ENCODE measurements at places on chromosomes 12 and 14.

DNA sequence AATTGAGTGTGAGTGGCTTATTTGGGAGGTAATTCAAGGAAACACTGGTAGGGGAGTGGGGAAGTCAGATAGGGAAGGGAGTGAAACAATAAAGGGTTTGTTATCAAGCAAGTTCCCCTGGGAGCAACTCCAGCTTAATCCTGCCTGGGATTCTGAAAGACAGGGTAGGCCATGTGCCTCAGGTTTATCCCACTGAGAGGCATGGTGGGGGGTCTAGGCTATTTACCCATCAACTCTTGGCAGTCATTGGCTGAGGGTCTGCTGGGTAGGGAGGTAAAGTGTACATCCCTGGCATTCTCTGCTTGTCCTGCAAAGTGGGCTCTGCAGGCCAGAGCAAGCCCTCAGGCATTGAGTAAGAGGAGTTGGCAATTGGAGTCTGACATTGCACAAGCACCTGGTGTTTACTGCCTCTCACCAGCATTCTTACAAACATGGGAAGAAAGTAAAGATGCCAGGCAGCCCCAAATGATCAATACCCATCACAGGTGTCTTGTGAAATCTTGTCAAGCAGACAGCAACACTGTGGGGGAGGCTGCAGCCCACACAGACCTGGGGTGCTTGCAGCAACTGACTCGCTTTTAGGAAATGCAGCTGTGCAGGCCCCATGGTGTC lies 169.3 kb downstream of the KTN1 start:
- DNase-seq, result no peak

- no peak for DNase-seq
Observed at GRCh38 chr14:96746101-96746500, 51.1 kb upstream of the VRK1 start.

- no peak for DNase-seq
Observed at GRCh38 chr14:34088914-34089313, 138.0 kb upstream of the EGLN3 start.

- no peak for DNase-seq
Observed at GRCh38 chr14:51462182-51462581, 189.5 kb upstream of the FRMD6 start.

Data from activated naive CD4-positive, alpha-beta T cell treated with anti-CD3 and anti-CD28 coated beads for 36 hours (primary cell).